ENCODE measurements at places on chromosomes 7 and 10. TPM values are rescaled to one million over a fixed set of nuclear protein-coding genes. Genes with fewer than 3 reads are reported as not detected.

Gene AGBL3
- total RNA-seq: 2.2 TPM

Gene FEZF1
- not detected for total RNA-seq

Gene SIRT1
- total RNA-seq: 30.9 TPM

Gene PRSS37
- not detected for total RNA-seq

Gene HDAC9
- total RNA-seq: 2.5 TPM

Gene PDE1C
- total RNA-seq: not detected

Gene XRCC2
- total RNA-seq: 20.8 TPM

Gene EGFR
- not detected for total RNA-seq

Gene STK31
- 0.38 TPM for total RNA-seq

Gene ACTA2
- 20.7 TPM for total RNA-seq

Gene INHBA
- not detected for total RNA-seq

Gene ANK3
- 7.9 TPM for total RNA-seq

Gene ANAPC16
- 72.1 TPM for total RNA-seq

Gene PROSER2
- 1.6 TPM for total RNA-seq

Gene ARMC10
- 52.2 TPM for total RNA-seq

Gene MRC1
- not detected for total RNA-seq

Gene CFAP46
- total RNA-seq: 0.19 TPM

Gene DPYSL4
- 10.1 TPM for total RNA-seq

Gene PRKCQ
- total RNA-seq: 44.8 TPM

Gene EPDR1
- 2.3 TPM for total RNA-seq

Gene NANOS1
- total RNA-seq: 0.10 TPM

Gene SRRM3
- total RNA-seq: not detected

Gene EMX2
- total RNA-seq: not detected

Gene TCF7L2
- total RNA-seq: 0.67 TPM

Gene CYP26C1
- total RNA-seq: 0.04 TPM

Gene TMEM139
- 0.52 TPM for total RNA-seq

Gene PRSS1
- not detected for total RNA-seq

Gene TOMM7
- 259 TPM for total RNA-seq

Gene MMP21
- total RNA-seq: not detected

Gene BAIAP2L1
- 0.82 TPM for total RNA-seq

Gene GOLGA7B
- 0.40 TPM for total RNA-seq

Gene CCDC172
- total RNA-seq: not detected

Gene TDRD1
- total RNA-seq: 0.25 TPM

Gene FFAR4
- not detected for total RNA-seq

Gene ANKRD1
- not detected for total RNA-seq

Gene SUFU
- total RNA-seq: 6.8 TPM

Gene CCDC201
- not detected for total RNA-seq

Gene KIF11
- total RNA-seq: 40.5 TPM

Gene HECTD2
- 7.2 TPM for total RNA-seq

Gene ZNF804B
- not detected for total RNA-seq

Gene CYP2C19
- total RNA-seq: not detected

Gene PTPRZ1
- not detected for total RNA-seq

Gene UNCX
- total RNA-seq: not detected

Gene SORCS1
- total RNA-seq: not detected

Gene OGDH
- total RNA-seq: 86.4 TPM

Gene USP6NL
- total RNA-seq: 2.3 TPM

Gene SEMA3A
- 0.06 TPM for total RNA-seq

Gene CDK1
- 77.5 TPM for total RNA-seq

Gene OR2A1
- total RNA-seq: not detected

Gene ETV1
- 0.34 TPM for total RNA-seq

Gene CALY
- not detected for total RNA-seq

Gene CACNB2
- total RNA-seq: not detected

Gene MKRN1
- total RNA-seq: 46.9 TPM

Gene NME8
- not detected for total RNA-seq

Measured in activated CD8-positive, alpha-beta memory T cell treated with anti-CD3 and anti-CD28 coated beads for 36 hours (primary cell).